ENCODE measurements at places on chromosomes 7 and 10.

- DNase-seq: no peak
These were observed 5.9 kb upstream of the BHLHA15 start for GRCh38 chr7:98205162-98205845.

GRCh38 chr10:11280187-11280932 lies 262.7 kb downstream of the CELF2 start:
- DNase-seq: peak; percentile 44

GRCh38 chr7:130071701-130072622 lies 1.6 kb downstream of the KLHDC10 start:
- peak; percentile 43 for DNase-seq

- no peak for DNase-seq
These were observed 7.1 kb downstream of the ASAH2 start for GRCh38 chr10:50244201-50244600.

- no peak for DNase-seq
These were observed at the start of gene VSTM2A for GRCh38 chr7:54541669-54542625. Gene VSTM2A, plus strand, starts transcription at chr7:54542375. Its CDS starts 356 bp downstream, at chr7:54542731.

DNA sequence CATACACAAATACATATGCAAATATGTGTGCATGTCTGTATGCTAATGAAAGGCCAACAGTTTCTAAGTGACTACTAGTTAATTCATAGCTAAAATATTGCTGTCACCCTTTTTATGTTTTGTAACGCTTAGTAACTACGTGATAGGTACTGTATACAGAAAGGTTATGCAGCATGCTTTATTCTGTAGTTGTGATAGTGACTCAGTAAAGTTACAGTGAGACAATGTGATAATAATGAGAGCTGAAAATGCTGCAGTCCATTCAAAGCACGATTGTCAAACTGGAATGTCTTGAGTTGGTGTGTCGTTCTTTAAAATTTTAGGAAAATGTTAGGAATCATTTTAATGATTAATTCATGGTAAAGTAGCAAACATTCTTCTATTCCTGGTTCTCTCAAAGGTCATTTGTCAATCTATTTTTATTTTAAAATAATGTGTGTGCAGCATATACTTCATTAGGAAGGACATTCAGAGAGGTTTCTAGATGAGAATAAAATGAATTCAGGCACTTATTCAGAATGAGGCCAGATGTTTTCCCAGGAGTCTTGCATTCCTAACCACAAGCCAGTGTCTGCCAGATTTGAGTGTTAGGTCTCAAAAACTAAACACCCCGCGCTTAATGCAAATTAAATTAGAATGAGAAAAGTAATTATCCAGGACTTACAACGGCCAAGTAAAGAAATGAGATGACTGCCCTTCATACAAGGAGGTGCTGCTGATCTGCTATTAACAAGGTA lies 408.8 kb upstream of the FZD8 start:
- DNase-seq: no peak

GRCh38 chr7:16189026-16189715 lies 232.2 kb downstream of the CRPPA start:
- DNase-seq: no peak

GRCh38 chr7:23184709-23185359 lies 3.0 kb downstream of the NUP42 start:
- DNase-seq: peak; percentile 10

DNA sequence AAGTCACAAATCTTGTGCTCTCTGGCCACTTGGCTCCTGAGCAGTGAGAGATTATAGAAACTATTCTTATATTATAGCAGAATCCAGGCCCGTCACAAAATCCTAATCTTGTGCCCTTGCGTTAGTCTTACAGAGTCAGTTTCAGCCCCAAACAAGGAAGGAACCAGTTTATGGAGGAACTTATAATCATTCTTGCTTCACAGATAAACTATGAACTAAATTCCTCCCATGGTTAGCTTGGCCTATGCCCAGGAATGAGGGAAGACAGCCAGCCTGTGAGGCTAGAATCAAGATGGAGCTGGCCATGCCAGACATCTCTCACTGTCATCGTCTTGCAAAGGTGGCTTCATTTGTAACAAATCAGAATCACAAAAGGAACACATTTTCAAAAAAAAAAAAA lies 199.7 kb upstream of the PITRM1 start:
- DNase-seq: no peak

DNA sequence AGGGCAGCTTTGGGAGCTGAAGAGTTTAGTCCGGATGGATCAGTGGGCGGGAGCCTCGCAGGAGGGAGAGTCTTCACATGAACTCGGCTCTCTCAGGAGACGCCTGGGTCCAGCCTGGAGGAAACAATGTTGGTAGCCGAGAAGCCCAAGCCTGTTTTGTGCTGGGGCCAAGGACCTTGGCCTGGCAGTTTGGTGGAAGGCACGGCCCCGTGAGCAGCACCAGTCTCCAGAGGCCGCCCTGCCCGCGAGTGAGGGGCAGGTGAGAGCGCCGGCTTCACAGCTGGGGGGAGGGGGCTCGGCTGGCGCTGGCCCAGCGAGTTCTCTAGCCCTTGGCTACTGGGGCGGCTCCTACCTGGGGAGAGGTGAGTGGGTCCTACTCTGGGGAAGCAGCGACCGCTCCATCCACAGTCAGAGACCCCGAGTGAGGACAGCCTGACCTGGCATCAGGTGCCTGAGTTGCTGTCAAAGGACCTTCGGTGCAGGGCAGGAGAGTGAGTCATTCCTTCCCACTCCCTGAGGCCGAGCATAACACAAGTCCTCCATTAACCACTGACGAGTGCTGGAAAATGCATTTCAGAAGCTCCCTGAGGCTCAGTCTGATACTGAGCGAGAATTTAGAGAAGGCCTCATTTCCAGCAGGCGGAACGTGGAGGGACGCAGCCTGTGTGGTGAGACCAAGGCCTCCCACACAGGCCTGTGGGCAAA lies 89.3 kb upstream of the DIP2C start:
- no peak for DNase-seq

DNA sequence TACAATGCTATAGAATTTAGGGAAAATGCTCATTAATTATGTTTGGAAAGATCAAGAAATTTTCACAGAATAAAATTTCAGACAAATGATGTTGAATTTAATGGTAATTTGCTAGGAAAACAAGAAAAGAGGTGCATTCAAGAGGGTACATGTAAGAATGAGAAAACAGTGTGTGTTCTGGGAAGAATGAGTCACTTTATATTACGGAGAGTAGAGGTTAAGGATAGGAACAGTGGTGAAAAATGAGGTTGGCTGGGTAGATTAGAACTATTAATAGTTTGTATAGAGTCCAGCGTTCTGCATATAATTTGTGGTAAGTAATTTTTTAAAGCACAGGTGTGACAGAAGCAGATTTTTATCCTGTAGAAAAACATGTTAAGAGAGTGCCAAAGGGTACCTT lies 336.7 kb upstream of the MBL2 start:
- no peak for DNase-seq

DNA sequence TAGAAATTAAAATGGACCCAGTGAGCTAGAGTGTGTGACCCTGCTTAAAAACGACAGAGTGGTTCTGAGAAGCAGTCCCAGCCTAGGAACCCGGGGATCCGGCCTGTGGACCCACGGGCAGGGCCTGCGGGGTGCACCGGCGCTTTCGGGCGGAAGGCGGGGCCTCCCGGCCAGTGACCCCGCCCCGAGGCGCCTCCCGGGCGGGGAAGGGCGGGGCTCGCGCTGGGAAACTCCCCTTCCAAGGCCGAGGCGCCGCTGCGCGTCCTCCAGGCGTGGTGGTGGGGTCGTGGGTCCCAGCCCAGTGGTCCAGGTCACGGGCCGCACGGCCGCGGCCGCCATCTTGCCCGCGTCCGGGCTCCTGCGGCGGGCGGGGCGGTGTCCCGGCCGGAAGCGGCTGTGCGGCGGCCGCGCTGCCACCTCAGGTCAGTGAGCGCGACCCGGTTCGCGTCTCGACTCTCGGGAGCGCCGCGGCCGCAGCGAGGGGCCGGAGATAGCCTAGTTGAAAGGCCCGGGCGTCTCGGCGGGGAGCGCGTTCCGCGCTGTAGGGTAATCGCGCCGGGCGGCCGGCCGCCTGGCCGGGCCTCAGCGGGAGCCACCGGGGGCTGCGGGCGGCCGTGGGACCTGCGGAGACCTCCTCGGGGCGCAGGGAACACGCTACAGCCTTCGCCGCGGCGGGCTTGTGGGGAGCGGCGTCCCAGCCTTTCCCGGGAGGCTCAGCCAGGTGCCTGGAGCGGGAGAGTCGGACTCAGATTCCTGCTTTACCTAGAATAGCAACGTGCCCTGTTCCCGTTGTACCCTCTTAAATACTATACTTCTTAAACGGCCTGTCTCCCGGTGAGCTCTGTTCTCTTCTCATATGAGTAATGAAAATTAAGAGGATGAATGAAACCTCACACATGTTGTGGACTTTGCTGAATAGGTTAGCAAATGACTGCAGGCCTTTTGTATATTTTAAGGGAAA lies at the start of gene MIOS:
Gene MIOS (plus strand): TSS at position 234 of the 961 bp plus-strand sequence. CDS start 5,592 bp downstream, outside the sequence.
- DNase-seq: peak; percentile 65

DNA sequence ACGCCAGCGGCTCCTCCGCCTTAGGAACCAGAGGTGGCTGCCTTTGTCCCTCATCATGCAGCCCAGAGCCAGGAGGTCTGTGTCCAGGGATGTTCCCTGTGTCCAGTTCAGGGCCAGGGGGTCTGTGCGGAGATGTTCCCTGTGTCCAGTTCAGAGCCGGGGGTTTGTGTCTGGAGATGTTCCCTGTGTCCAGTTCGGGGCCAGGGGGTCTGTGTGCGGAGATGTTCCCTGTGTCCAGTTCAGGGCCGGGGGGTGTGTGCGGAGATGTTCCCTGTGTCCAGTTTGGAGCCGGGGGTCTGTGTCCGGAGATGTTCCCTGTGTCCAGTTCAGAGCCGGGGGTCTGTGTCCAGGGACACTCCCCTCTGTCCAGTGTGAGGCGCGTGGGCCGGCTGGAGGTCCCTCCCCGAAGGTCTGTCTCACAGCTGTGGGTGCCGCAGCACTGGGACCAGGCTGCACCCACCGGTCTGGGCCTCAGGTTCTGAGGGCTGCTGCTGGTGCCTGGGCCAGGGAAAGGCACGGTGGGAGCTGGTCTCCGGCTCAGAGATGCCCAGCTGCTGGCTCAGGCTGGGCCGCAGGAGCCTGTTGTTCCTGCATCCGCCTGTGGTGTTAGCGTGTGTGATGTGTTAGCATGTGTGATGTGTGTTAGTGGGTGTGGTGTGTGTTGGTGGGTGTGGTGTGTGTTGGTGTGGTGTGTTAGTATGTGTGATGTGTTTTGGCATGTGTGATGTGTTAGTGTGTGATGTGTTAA lies 67.9 kb upstream of the CFAP46 start:
- DNase-seq: no peak

- no peak for DNase-seq
These were observed 140.8 kb downstream of the GLCCI1 start for GRCh38 chr7:8109196-8110022.

DNA sequence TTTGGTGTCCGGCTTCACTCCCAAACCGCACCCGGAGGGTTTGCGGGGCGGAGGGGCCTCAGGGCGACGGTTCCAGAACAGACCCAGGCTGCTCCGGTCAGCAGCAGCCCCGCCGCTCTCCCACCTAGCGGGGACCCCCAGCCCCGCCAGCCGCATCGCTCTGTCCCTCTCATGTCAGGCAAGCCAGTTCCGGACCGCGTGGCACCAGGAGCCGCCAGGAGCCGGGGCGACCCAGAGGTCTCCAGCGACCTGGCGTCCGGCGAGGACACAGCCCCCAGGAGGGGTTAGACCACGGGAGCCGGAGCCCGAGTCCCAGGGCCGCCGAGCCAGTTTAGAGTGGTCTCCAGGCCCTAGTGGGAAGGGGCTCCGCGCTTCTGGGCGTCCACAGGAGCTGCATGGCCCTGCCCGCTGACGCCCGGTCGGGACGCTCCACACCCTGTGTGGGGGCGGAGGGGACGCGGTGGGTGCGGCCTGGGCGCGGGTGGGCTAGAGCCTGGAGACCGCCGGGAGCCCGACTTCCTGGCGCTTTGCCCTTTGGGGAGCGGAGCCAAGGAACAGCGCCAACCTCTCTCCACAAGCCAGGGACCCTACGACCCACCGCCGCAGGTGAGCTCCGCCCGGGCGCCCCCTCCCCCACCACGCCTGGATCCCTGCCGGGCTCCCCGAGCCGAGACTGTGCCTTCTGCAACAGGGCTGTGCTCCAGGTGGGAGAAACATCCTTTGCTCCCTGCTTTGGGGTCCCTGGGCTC lies 43.4 kb downstream of the ZNF117 start:
- no peak for DNase-seq

- no peak for DNase-seq
These were observed 156.9 kb upstream of the ADCY1 start for GRCh38 chr7:45417268-45417667.

GRCh38 chr7:39042670-39043069 lies 65.0 kb downstream of the POU6F2 start:
- DNase-seq: no peak

Measured in CD8-positive, alpha-beta T cell (primary cell).